ENCODE measurements at places on chromosomes 6 and 20. TPM values are rescaled to one million over a fixed set of nuclear protein-coding genes. Genes with fewer than 3 reads are reported as not detected.

SASH1 gene
- 78.9 TPM for total RNA-seq

ACTR5 gene
- total RNA-seq, result 7.8 TPM

ZC2HC1B gene
- not detected for total RNA-seq

FAM217A gene
- not detected for total RNA-seq

HAO1 gene
- total RNA-seq, result not detected

GRCh38 chr6:12844284-12845223 is 128.0 kb downstream of the PHACTR1 start:
- no peak for ATAC-seq

- no peak for ATAC-seq
Measured at GRCh38 chr6:133034509-133035206, 206.5 kb upstream of the EYA4 start.

- peak; percentile 28 for ATAC-seq
Measured at GRCh38 chr6:111382476-111383294, 100.3 kb downstream of the REV3L start.

- ATAC-seq, result no peak
Measured at GRCh38 chr20:2124564-2125213, 23.1 kb downstream of the STK35 start.

DNA sequence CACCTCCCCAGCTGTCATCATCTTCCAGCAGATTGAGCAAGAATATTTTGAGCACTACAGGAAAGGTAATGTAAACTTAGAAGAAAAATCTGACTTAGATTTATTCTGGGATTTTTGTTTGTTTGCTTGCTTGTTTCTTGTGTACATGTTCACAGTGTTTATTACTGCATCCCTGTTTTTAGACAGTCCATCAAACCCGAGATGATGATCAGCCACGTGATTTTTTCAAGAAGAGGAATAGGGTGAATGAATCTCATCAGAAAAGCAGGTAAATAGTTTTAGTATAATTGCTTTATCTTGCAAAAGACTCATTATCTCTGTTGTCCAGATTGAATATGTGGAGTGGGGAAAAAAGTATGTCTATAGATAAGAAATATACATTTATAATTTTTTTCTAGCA is 2.1 kb downstream of the FAM217B start:
- no peak for ATAC-seq

- ATAC-seq, result no peak
Measured at GRCh38 chr6:161561908-161562307, 288.0 kb upstream of the AGPAT4 start.

DNA sequence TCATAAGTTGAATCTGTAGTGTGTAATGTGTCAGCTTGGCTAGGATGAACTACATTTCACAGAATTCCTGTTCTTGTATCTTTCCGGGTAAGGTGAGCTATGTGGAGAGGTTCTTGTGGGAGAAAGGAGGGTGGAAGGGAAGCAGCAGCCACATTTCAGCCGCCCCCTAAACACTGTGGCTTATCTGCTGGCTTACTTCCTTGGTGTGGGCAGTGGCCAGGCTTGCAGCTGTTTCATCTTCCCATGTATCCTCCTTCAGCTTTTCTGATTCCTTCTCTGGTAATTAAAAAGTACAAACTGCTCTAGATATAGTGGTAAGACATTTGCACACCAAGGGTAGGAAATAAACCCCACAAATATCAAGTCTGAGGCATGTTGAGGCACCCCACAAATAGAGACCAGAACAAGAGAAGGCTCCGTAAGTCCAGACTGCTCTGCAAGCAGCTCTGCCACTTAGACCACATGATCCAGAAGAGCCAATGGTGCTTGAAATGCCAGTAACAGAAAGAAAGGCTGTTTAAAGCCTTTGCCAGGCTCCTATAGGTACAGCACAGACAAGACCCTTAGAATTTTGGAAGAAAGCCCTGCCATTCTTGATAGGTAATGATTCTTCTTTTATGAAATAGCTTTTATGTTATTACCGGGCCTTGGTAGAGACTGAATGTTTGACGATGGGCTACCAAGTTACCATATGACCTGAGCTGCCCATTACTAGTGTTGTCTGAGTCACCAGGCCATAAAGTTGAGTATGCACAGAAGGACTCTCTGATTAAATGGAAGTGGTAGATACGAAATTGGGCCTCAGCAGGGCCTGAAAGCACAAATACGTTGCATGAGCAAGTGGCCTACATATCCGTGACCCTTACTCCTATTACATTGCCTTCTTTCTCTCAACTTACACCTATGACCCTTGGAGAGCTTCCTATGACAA is 215.0 kb upstream of the SGK1 start:
- no peak for ATAC-seq

- ATAC-seq, result peak; percentile 98
Measured at GRCh38 chr6:13328076-13328874, at the start of gene TBC1D7. Gene TBC1D7 (minus strand): TSS chr6:13328537. CDS start chr6:13326898, 1,639 bp downstream.

- peak; percentile 66 for ATAC-seq
Measured at GRCh38 chr6:168583821-168584220, 142.8 kb downstream of the SMOC2 start.

GRCh38 chr20:53502820-53503219 is 90.8 kb downstream of the ZNF217 start:
- no peak for ATAC-seq

DNA sequence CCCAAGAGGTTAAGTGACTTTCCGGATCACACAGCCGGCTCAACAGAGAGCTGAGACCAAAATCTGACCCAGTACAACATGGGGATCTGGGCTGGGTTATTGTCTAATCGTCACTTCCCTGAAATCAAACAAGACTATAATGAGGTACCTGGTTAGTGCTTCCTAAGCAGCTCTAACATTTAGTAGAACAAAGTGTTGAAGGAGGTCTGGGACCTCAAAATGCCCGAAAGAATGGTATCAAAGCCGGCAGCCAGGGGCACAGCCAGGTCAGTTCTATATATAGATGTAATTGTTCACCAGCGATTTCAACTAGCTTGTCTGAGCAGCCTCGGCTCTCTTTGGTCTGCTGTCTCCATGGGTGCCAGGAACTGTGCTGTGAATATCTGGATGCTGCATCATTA is 245.5 kb upstream of the ECI2 start:
- ATAC-seq, result no peak

DNA sequence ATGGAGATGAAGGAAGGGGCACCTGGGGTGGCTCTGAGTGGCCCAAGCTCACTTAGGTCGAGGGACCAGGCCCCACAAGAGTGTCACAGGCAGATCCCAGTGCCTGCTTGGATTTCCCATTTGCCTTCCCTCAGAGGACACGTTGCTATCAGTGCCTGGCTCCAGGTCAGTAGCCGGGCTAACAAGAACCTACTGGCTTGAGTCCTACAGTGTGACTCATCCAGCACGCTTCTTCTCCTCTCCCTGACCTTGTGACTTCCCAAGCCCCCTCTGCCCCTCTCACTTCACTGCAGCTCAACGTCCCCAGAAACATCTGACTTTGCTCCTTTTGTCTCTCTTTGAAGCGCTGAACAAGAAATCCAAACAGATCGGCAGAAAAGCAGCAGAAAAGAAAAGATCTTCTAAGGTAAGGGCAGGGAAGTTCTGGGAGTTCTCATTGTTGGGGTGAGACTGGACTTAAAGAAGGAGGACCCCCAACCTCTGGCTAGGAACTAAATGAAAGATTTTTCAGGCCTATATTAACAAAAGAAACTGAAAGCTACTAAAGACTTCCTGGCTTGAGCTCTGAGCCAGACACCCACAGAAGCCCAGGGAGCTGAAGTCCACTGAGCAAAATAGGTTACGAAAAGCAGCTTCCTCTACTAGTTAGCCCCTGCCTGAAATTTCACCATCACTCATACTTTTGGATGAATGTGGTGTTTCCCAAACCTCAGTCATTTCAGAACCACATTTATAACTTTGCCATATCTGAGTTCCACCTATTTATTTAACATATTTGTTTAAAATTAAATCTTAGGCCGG is 21.5 kb downstream of the ASIP start:
- peak; percentile 53 for ATAC-seq

Measured in gastroesophageal sphincter (tissue), 4 donors.